ENCODE measurements at places on chromosomes 3 and 15. TPM values are rescaled to one million over a fixed set of nuclear protein-coding genes. Genes with fewer than 3 reads are reported as not detected.

GRCh38 chr3:177598097-177598833, 401.0 kb upstream of the TBL1XR1 start:
- DNase-seq = no peak

GRCh38 chr3:107870096-107870495, 220.7 kb downstream of the CD47 start:
- no peak for DNase-seq

The ANKRD63 gene
- not detected for total RNA-seq

DNA sequence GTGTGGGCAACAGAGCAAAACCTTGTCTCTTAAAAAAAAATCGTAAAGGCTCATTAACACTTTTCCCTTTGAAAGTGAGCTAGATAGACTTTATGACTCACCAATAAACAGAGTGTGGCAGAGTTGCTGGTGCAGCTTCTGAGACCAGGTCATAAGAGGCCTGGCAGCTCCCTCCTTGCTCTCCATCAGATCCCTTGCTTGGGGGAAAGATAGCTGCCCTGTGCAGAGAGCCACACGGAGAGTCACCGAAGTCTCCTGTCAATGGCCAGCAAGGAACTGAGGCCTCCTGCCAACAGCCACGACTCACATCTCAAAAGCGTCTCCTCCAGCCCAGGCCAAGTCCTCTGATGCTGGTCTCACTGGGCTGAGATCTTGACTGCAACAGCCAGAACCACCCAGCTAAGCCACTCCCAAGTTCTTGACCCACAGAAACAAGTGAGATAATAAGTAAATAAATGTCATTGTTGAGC, 8.7 kb upstream of the GP9 start:
- peak; percentile 10 for DNase-seq

GRCh38 chr15:47517737-47518136, 199.6 kb upstream of the SEMA6D start:
- DNase-seq = peak; percentile 63

DNA sequence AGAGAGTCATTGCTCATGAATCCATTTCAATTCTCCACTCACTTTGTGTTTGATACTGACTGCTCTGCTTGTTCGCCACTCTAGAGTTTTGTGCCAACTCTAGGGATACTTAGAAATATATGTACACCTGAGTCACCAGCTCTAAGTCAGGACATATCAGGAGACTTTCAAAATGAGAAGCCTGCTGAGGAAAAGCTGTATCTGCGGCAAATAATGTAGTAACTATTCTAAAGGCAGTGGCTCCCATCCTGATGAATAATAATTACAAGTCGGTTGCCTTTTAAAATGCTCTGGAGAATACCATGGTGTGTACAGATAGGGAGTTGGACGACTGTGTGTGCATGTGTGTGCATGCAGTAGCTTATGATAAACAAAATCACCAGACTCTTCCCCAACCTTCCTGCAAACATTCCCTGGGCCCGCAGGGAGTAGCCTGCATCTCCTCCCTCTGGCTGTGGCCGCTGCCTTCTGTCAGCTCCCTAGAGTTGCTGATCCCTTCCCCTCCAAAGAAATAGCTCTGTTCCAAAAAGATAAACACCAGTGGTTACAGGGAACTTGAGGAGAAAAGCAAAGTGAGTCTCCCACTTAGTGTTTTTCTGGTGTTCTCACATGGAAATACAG, 346.3 kb upstream of the UMPS start:
- no peak for DNase-seq

The C3orf52 gene
- 7.3 TPM for total RNA-seq

The ATP10A gene
- 4.2 TPM for total RNA-seq

- DNase-seq = no peak
Measured at GRCh38 chr3:36893826-36894225, 51.0 kb downstream of the TRANK1 start.

The RPL32 gene
- total RNA-seq = 409 TPM

DNA sequence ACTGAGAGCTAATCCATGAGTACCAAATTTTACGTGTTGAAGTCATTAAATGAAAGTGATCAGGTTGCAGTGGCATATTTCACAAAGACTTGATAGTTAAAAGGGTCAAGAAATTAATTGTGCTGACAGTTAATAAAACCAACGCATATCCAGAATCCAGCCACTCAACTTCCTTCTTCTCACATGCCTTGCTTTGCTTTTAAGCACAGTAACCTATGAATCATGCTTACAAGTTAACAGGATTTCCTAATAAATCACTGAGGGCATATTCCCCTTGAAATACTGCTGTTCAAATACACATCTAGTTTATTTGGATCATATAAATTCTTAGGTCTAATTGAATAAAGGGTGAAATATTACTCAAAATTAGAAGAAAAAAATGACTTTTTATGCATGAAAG, 801.5 kb upstream of the EPHA6 start:
- DNase-seq = no peak

DNA sequence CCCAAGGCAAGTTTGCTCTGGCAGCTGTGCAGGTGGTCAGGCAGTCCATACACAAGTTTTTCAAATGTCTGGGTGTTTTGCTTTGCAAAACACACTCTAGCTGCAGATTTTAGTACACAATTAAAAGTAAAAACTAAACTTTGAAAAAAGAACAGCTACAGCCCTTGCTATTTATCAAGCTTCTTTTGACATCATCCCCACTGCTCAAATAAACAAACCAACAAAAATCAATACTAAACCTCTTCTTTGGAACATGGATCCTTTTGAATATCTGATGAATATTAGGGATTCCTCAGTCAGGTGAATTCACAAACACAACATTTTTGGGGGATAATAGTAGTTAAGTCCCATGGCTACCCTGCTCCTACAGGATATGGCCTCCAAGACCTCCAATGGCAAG, 249.2 kb downstream of the SUCLG2 start:
- DNase-seq = no peak

GRCh38 chr3:43894176-43895049, 203.7 kb downstream of the ABHD5 start:
- peak; percentile 38 for DNase-seq

- DNase-seq = no peak
Measured at GRCh38 chr3:11078826-11079515, 75.3 kb upstream of the HRH1 start.

DNA sequence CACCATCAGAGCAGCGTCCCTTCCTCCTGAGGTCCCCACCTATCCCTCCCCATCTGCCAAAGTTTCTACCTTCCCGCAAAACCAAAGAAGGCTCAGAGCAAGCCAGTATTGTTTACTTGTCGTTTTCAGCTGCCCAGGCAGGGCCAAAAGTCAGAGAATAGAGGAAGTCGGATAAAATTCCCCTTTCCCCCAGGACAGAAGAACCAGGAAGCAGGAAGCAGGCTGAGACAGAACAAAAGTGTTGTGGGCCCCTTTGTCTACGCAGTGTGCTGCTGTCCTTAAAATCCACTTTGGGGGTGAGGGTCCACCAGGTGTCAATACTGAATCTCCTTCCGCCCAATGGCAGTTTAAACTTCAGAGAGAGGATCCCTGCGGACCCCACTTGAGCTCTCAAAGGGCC, 18.5 kb upstream of the RPL32 start:
- no peak for DNase-seq

Data from fibroblast of villous mesenchyme (primary cell).